KBM-7 (cell line): ENCODE measurements at places on chromosomes 11 and 22.

DNA sequence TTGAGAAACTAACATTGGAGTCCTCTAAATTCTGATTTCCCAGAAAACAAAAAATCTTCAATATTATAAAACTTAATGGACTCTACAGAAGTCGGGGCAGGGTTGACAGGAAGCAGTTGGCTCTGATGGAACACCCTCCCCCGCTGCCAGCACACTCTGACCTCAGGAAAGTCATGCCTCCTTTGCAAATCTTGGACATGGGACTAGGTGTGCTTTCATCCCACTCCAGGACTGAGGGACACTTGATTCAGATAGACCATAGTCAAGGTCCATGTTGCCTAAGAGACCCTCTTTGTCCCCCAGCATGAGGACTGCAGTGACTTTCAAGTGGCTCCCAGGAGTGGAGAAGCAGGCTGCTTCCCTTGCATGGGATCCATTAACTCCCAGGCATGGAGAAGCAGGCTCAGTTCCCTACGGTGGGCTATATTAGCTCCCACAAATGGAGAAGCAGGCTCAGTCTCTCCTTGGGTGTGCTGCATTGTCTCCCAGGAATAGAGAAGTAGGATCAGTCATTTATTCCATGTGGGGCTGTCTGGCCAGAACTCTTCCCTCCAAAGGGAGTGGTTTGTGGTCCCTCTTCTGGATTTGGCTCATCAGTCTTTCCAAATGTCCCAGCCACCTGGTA is 38.3 kb downstream of the C22orf31 start:
- no peak for DNase-seq

DNA sequence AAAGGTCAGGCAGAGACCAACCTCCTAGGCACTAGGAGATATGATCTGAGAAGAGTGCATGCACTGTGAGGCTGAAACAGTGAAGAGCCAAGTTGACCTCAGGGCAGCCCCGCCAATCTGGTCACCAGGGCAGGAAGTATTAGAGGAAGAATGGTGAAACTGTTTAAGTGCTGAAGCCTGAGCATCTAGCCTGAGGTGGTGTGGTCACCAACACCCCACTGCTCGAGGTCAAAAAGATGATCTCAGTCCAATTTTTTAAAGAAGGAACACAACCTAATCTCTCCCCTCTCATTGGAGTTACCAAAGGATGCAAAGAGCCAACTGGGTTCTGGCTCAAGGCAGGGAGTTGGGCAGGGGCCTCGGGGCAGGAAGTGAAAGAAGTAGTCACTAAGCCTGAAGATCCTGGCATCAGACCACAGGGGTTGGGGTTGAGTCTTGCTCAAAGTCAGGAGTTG is 4.0 kb downstream of the APBB1 start:
- no peak for DNase-seq

- DNase-seq, result peak; percentile 36
Observed at GRCh38 chr22:42368379-42369249, 63.6 kb downstream of the NFAM1 start.

DNA sequence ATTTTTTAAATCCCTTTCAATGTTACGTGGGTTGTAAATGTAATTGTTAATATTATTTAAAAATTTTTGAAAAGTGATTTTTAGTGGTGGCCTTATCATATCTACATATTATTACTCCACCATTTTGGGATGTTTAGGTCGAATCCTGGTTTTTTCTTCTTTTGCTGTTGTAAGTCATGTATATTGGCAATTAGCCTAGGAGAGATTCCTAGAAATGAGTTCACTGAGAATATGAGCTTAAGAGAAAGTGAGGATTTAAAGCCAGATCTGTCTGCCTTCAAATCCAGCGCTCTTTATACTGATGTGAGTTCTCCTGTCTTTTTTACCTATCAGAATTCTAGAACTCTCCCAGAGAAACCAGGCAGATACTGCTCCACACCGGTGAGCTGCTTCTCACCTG is 56.1 kb downstream of the PTPRJ start:
- no peak for DNase-seq

DNA sequence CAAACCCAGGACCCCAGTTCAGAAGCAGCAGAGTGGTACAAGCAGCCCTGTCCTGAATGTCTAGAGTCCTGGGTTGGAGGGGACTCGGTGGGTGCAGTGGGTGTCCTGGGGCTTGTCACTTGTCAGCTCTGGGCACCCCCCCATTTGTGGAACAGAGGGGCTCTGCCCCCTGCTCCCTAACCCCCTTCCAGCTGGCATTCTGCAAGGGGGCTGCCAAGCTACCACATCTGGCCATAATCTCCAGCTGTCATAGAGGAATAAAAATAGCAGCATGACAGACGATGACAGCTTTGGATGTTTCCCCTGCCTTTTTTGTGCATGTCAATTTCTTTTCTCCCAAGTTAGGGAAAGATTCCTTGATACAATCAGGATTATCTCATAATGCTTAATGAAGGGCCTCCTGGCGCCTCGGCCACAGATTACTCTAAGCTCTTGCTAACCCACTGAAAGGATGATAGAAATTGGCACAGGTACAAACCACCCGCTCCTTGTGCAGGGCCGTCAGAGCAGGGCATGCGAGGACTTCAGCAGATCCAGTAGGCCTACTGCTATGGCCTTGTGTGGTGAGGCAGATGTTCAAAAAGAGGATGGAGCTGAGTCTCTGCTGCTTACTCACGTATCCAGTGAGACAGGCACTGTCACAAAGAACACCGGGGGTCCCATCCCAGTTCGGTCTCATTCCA is 83.0 kb downstream of the ISX start:
- no peak for DNase-seq

DNA sequence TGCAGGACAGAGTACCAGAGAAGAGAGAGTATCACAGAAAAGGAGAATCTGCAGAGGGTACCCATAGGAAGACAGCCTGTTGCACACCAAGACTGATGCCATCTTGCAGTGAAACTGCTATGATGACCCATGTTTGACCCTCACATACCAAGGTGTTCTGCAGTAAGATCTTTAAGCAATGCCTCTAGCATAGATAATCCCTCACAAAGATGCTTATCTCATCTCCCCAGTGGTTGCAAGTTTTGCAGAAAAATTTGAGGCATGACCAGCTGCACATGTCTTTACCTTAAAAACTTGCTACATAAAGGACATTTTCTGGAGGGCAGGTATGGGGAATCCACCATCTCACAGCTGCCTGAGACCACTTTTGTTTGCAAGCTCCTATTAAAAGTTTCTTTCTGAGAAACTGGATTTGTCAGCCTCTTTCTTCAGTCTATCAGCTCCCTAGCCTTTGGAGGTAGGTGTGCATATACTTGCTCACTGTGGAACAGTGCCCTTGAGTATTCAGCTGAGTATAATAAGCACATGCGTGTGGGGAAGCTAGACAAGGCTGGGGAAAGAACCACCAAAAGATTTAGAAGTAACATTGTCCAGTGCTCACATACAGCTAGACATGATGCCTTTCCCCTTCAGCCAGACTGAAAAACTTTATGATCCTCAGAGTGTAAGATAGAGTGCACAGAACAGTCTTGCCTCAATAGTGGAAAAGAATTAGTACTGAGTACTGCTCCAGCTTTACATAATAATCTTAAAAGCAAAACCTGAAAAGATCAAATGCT is 100.3 kb upstream of the TEAD1 start:
- no peak for DNase-seq
